Stimulated activated memory B cell treated with anti-CD40 and anti-IgM and Interleukin-4, amounts not matched to agents 10 μg/mL and 1 μg/mL and 100 μg/mL, for 72 hours (primary cell): ENCODE measurements at places on chromosomes 3 and 15.

- ATAC-seq: no peak
Measured at GRCh38 chr3:97689111-97689510, 75.4 kb upstream of the ARL6 start.

- ATAC-seq: no peak
Measured at GRCh38 chr3:77081240-77081661, 41.4 kb downstream of the ROBO2 start.

GRCh38 chr15:78197632-78198031 is 36.7 kb downstream of the ACSBG1 start:
- ATAC-seq: no peak

DNA sequence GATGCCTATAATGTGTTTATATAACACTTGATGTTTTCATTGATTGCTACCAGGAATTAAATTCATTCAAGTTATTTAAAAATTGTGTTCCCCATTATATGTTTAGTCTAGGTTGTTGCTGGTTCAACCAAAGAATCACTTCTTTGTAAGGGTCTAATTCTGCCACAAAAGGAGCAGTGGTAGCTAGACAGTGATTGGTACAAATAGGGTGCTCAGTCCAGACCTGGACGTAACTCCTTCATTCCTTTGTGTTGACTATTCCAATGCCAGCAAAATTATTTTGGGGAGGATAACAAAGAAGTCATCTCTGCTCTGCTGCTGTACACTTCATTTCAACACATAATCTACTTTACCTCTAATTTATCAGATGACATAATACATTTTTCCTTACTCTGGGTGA is 1.2 kb downstream of the CHMP2B start:
- ATAC-seq: no peak

- ATAC-seq: no peak
Measured at GRCh38 chr15:91298101-91298500, 198.0 kb downstream of the SV2B start.

- no peak for ATAC-seq
Measured at GRCh38 chr3:1252061-1252430, 159.2 kb downstream of the CNTN6 start.

DNA sequence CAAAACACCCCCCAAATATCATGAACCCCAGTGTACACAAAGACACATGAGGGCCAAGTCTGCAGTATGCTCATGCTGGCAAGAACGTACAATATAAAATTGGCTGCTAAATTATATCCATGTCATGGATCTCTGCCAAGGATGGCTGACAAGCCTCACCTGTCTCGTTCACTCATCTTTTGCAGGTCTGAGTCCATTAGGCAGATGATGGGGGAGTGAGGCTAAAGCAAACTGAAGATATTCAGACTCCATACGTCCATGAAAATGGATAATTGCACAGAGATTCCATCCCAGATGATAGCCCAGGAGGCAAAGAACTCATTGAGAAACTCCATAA is 122.3 kb upstream of the PTPRG start:
- no peak for ATAC-seq

DNA sequence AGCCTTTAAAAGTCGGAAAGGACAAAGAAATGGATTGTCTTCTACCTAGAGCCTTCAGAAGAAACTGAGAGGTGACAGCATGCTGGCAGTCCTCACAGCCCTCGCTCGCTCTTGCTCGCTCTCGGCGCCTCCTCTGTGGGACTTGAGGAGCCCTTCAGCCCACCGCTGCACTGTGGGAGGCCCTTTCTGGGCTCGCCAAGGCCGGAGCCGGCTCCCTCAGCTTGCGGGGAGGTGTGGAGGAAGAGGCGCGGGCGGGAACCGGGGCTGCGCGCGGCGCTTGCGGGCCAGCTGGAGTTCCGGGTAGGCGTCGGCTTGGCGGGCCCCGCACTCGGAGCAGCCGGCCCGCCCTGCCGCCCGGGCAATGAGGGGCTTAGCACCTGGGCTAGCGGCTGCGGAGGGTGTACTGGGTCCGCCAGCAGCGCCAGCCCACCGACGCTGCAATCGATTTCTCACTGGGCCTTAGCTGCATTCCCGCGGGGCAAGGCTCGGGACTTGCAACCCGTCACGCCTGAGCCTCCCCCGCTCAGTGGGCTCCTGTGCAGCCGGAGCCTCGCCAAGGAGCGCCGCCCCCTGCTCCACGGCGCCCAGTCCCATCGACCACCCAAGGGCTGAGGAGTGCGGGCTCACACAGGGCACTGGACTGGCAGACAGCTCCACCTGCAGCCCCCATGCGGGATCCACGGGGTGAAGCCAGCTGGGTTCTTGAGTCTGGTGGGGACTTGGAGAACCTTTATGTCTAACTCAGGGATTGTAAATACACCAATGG is 953.8 kb upstream of the GBE1 start:
- ATAC-seq: no peak

- no peak for ATAC-seq
Measured at GRCh38 chr3:54696313-54696712, 231.5 kb downstream of the LRTM1 start.

DNA sequence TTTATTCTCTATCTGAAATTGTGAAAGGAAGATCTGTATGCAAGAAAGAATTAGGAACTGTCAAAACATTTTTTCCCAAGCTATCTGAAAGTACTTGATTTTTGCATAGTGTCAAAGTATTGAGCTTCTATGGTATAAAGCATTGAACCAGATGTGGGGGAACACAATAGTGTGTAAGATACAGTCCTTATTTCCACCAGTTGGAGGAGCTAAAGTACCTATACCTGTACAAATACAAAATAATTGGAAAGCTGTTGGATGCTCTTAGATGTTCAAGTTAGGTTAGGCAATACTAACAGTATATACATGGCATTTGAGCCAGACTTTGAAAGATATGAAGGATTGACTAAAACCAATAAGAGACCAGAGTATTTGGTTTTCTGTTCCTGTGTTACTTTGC is 148.4 kb downstream of the B3GALNT1 start:
- ATAC-seq: no peak

- ATAC-seq: peak; percentile 21
Measured at GRCh38 chr15:78841376-78841706, 30.1 kb upstream of the ADAMTS7 start.
